ENCODE measurements at places on chromosomes 5 and 9.

GRCh38 chr5:142432369-142432863 lies 107.6 kb upstream of the SPRY4 start:
- peak; percentile 43 for DNase-seq

- no peak for DNase-seq
Observed at GRCh38 chr5:91313757-91314673, 69.1 kb downstream of the ARRDC3 start.

GRCh38 chr9:119968836-119969707 lies 599.8 kb upstream of the BRINP1 start:
- DNase-seq: peak; percentile 42

- no peak for DNase-seq
Observed at GRCh38 chr5:180806351-180807011, 3.9 kb upstream of the MGAT1 start.

- peak; percentile 18 for DNase-seq
Observed at GRCh38 chr9:14428781-14429230, 114.9 kb upstream of the NFIB start.

DNA sequence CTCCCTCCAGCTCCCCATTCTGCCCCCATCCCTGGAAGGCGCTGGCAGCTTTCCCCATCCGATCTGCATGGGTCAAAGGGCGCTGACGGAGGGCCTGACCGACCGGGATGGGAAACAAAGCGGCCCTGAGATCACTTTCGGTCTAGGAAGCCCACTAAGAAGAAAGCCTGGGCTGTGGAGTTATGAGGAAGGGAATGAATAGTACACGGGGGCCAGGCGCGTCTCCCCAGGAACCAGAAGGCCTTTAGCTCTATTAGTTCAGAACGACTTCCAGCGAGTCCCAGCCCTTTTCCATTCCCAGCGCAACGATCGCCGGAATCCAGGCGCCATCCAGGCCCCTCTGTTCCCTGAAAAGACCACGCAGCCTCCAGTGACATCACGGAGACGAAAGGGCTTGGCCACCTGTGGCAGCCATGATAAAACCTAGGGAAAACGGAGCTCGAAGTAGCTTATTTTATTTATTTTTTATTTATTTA lies 70.1 kb upstream of the CCDC180 start:
- DNase-seq: no peak

DNA sequence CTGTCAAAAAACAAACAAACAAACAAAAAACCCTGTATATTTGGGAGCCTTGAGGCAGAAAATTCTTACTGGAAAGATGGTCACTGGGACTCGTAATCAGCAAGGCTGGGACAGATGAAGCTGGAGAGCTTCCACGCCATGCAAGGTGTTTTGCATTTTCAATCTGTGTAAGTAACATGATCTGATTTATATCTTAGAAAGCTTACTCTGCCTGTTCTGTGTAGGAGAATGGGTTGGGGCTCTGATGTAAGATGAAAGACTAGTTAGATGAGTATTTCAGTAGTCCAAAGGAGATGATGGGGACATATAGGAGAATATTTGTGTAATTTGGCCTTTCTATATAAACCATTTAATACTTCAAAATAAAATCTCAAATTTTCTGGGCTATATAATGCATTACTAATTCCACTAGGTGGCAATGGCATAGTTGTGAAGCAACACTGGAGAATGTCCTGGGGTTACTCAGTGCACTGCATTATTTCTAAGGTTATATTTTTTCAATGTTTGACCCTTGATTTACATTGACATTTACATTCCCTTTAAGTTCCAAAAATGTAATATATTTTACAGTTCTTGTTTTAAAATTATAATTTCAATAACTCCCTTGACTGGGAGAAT lies 21.9 kb upstream of the FSD1L start:
- DNase-seq: no peak

GRCh38 chr5:88826646-88827585 lies 56.1 kb downstream of the MEF2C start:
- no peak for DNase-seq

DNA sequence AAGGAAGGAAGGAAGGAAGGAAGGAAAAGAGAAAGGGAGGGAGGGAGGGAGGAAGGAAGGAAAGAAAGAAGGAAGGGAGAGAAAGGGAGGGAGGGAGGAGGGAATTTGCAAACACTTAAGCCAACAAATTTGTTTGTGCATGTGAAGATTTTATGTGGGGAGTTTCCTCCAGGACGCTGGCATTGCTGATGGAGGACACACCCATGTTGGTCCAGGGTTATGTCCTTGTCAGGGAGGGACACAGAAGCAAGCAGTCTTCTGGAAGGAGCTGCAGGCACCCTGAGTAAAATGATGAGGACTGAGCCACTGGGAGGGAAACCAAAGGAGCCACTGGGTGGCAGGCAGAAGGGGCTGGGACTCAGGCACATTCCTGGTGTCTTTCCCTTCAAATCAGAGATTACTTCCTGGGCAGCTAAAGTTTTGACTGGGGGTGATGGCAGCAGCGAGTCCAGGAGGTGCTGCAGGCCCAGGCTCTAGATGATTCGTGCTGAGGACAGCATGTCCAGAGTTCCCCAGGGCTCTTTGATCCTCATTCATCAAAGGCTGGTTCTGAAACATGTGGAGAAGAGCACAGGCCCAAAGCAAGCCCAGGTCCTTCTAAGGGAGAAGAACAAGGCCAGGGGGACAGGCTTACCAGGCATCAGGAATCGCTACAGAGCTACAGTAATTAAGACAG lies 109.2 kb downstream of the PAX5 start:
- no peak for DNase-seq

- no peak for DNase-seq
Observed at GRCh38 chr5:153974813-153975163, 63.9 kb downstream of the FAM114A2 start.

GRCh38 chr5:160082614-160083500 lies 36.4 kb downstream of the PWWP2A start:
- no peak for DNase-seq

- no peak for DNase-seq
Observed at GRCh38 chr5:107472620-107473064, 198.1 kb downstream of the EFNA5 start.

DNA sequence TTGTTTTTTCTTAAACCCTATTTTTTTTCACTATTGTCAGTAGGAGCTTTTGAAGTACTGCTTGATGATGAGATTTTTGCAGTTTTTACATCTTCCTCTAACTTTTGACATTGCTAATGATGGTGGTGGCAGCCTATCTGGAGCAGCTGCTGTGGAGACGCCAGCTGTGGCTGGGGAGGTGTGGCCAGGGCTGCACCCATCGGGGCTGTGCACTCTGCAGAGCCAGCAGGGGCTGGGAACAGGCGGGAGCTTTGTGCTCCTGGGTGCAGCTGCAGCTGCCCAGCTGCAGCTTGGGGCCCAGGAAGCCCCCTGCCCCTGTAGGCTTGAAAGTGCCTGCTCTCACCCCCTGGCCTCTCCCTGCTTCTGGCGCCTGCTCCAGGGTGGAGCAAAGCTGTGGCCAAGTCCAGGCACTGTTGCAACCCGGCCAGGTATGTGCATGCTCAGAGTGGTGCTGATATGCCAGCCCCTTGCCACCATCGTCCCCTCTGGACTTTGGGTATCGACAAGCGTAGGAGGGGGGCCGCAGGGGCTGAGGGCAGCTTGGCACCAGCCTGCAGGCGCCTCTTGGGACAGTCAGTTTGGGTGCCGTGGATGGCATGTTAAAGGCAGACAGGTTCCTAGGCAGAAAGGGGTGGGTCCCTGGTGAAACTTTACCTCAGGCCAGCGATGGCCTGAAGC lies 39.2 kb downstream of the FER start:
- no peak for DNase-seq

DNA sequence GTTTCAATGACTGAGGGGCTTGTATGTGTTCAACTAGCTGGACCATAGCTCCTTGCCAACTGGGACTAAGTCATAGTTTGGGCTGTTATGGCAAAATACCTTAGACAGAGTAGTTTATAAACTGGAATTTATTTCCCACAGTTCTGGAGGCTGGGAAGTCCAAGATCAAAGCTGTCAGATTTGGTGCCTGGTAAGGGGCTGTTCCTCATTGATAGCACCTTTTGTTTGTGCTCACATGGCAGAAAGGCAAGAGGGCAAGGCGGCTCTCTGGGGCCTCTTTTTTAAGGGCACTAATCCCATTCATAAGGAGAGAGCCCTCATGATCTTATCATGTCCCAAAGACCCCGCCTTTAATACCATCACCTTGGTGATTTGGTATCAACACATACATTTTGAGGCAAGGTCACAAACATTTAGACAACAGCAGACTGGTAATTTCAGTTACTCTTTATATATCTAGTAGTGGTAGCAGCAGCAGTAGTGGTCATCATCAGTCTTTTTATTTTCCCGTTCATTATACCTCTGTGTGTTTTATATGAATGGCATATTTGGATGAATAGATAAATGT lies 477.0 kb downstream of the CCDC171 start:
- DNase-seq: no peak

- DNase-seq: no peak
Observed at GRCh38 chr9:131677444-131678180, 62.3 kb downstream of the RAPGEF1 start.

- DNase-seq: no peak
Observed at GRCh38 chr5:143494162-143494561, 90.7 kb upstream of the NR3C1 start.

DNA sequence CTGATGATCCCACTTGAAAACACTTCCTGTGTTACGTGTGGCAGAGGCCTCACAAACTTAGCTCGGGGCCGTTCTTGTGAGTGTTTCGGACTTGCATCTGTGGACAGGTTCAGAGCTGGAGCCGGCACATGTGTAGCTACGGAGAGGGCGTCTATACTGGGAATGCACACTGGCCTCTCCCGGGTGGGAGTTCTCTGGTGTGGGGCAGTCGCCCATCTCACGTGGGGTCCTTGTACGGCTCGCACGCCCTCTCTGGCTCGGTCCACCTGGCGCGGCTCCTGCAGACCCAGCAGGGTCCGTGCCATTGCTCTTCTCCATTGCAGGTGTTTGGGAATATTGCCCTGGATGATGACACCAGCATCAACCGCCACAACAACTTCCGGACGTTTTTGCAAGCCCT lies 197.9 kb downstream of the CACNA1B start:
- no peak for DNase-seq

DNA sequence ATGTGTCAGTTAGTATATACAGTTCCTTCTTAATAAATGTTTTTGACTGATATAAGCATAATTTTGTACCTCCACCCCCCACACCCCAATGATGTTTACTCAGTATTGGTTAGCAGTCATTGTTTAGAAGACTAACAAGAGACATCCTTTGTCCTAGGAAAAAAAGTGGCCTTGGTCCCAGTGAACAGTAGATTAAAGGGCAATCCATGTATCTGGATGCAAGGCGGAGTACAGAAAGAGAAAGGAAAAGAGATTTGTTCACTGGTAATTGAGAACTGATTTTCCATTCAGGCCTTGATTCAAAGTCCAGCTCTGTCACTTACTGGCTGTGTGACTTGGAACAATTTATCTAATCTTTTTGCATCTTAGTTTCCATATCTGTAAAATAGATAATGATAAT lies 4.6 kb downstream of the RALGPS1 start:
- no peak for DNase-seq

DNA sequence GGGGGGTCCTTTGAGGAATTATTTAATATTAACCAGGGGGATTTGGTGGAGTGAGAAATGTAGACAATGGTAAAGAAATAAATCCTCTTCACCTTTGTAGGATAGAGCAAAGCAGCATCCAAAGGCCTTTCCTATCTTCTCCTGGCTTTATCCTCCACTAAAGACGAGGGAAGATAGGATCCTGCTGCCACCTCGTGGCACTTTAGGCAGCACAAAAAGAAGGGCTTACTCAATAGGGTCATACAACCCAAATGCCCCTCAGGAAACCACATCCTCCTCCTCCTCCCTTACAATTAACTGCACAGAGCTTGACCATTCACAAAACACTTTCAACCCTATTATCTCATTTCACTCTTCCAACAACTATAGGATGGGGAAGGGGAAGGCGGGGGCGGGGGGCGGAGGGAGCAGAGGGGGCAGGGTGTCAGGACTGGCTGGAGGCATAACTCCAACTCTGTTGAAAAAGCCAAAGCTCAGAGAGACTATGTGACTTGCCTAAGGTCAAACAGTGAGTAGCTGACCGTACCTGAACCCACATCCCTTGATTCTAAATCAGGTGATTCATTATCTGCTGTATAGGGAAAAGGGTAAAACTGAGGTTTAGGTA lies 45.4 kb upstream of the MYOT start:
- peak; percentile 9 for DNase-seq

- no peak for DNase-seq
Observed at GRCh38 chr5:109335114-109335513, 74.7 kb downstream of the PJA2 start.

GRCh38 chr9:126642839-126643238 lies 29.1 kb downstream of the LMX1B start:
- DNase-seq: no peak

DNA sequence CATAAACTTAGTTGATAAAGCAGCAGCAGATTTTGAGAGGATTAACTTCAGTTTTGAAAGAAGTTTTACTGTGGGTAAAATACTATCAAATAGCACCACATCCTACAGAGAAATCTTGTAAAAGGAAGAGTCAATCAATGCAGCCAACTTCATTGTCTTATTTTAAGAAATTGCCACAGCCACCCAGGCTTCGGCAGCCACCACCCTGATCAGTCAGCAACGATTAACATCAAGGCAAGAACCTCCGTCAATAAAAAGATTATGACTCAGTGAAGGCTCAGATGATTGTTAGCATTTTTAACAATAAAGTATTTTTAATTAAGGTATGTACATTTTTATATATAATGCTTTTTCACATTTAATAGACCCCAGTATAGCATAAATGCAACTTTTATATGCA lies 122.3 kb upstream of the NR4A3 start:
- DNase-seq: no peak

DNA sequence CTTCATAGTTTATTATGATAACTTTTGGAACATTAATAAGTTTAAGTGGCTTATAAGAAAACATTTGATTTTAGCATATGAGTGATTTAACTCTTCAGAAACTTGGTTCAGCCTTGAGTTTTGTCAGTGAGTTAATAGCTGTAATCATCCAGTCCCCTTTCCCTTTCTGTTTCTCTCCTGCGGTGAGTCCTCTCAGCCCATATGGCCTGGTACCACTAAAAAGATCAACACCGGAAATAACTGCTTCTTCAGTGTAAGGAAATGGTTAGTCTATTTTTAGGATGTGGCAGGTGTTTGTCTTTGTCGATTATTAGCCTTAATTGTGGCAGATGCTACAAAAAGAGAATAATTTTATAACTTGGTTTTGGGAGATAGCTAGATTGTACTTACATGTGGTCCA lies 120.2 kb upstream of the GRHPR start:
- peak; percentile 11 for DNase-seq

GRCh38 chr5:157558681-157559080 lies 16.9 kb downstream of the ADAM19 start:
- no peak for DNase-seq

DNA sequence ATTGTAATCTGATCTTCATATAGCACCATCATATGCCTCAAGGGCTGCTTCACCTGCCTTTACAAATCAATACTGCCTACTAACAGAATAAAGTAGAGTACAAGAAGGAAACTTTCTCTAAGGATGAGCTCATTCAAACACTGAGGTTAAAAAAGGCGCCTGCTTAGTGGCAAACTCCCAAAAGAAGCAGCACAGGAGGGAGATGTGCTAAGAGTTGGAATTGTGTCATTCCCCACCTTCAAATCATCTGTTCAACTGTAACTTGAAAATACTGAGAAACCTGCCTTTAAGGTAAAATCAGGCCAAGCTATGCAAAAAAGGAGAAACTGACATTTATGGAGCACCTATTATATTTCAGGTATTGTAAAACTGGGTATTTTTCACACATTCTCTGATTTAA lies 560.6 kb downstream of the PTPRD start:
- DNase-seq: no peak
